Effector CD4-positive, alpha-beta T cell (primary cell): ENCODE measurements at places on chromosomes 3 and 15.
A peak's percentile ranks its signal among the peaks of the same experiment; 100 is the strongest.

- DNase-seq: no peak
Observed at GRCh38 chr3:41031401-41031800, 167.9 kb upstream of the CTNNB1 start.

- DNase-seq: no peak
Observed at GRCh38 chr3:175941352-175941751, 1082.2 kb downstream of the NAALADL2 start.

DNA sequence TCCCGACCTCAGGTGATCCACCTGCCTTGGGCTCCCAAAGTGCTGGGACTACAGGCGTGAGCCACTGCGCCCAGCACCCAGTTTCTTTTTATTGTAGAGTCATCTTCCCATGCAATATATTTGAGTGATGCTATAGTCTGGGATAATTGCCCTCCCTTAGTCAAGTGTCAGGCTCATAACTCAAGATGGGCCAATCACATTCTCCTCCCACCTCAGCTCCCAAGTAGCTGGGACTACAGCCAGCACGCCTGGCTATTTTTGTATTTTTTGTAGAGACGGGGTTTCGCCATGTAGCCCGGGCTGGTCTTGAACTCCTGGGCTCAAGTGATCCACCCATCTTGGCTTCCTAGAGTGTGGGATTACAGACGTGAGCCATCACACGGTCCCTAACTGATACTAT is 15.2 kb upstream of the PTPN9 start:
- no peak for DNase-seq

GRCh38 chr3:58696093-58696492 is 29.5 kb upstream of the FAM3D start:
- DNase-seq: no peak

- no peak for DNase-seq
Observed at GRCh38 chr3:163722405-163722804, 1355.9 kb downstream of the SI start.

- peak; percentile 51 for DNase-seq
Observed at GRCh38 chr15:98850961-98851572, 156.5 kb downstream of the PGPEP1L start.

DNA sequence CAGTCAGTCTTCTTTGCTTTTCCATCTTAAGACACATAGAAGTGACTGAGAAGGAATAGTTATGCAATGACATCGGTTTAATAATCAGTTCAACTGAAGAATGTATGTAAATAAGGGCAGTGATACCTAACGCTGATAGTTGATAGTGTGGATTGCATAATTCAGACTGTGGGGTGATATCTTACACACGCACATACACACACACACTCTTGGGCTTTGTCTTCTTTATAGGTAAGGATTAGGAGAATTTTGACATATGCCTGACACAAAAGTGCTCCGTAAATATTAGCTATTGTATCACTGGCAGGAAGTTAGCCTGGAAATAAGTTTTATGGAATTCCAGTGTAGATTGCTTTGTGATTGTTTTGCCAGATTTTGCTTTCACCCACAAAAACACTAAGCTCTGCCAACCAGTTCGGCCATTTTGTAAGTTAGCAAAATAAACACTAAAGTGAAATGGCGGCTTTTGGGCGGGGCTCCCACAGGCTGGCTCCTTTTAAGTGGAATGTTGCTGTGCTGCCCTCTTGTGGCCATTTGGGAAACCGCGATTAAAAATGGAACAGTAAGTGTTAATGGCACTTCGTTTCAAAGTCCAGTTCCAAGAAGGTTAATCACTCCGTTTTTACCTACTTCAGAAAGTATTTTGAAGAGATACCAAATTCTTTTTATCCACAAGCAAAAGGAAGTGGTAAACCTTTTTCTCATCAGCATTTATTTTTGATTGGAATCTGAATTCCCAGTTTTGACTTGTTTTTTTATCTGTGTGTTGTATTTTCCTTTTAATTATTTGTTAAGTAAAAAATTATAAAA is 17.7 kb downstream of the CHD2 start:
- DNase-seq: peak; percentile 89

GRCh38 chr3:148513096-148513543 is 184.6 kb upstream of the AGTR1 start:
- no peak for DNase-seq

DNA sequence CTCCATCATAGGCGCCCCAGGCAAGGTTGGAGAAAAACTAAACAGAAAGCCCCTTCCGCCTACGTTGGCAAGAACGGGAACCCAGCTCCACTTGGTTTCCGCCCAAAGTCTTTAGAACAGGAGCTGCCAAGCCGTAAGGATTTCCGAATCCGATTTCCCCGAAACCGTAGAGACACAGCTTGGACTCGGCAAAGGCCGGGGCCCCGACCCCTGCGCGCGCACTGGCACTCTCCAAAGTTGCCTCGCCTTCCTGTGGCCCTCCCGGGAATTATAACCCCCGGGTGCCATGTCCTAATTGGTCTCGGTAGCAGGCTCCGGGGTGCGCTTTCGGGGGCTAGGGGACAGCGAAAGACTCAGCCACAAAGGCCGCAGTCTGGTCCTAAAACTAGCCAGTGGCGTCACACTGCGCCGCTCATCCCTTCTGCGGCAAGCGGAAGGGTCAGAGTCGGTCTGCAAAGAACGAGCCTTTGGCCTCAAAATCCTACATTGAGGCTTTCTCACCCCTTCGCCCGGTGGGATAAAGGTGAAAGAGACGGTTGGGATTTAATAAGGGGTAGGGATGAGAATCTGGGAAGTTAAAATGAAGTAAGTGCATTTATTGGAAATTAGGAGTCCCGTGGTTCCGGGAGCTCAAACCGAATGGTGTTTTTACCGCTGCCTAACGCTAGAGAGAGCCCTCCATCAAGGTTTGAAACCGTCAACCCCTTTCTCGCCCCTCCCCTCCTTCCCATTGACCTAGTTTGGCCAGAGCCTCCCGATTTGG is 6.8 kb downstream of the BCL6 start:
- DNase-seq: peak; percentile 57

DNA sequence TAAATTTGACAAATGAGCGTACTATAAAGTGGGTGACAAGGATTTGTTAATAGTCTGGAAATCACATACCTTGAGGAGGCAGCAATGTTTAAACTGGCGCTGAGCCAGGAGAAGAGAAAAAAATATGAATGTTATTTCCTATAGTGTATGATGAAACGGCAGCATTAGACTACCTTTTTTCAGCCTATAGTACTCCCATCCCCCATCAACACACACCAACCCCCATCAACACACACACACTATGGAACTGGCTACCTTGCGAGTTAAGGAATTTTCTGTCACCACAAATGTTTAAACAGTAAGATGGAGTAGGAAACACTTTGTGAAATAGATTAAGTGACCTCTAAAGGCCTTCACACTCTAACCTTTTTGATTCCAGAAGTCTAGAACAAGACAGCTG is 46.8 kb upstream of the ZCWPW2 start:
- no peak for DNase-seq

GRCh38 chr15:80932513-80932815 is 57.2 kb downstream of the MESD start:
- DNase-seq: no peak

DNA sequence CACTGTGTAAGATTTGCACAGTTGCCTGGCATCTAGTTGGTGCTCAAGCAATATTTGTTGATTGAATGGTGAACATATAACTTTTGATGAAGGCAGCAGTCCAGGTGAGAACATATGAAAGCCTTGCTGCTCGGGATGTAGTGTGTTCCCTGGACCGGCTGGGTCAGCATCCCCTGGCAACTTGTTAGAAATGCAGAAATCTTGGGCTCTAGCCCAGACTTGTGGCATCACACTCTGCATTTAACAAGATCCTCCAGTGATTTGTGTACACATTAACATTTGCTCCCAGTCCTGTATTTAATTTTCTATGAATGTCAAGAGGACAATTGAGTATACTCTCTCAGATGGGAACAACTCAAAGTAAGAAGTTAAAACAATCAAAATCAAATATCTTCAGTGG is 69.0 kb upstream of the SAMMSON start:
- no peak for DNase-seq

- DNase-seq: no peak
Observed at GRCh38 chr3:159928071-159928491, 60.6 kb upstream of the IL12A start.

GRCh38 chr3:152622811-152623167 is 212.1 kb upstream of the P2RY1 start:
- no peak for DNase-seq

DNA sequence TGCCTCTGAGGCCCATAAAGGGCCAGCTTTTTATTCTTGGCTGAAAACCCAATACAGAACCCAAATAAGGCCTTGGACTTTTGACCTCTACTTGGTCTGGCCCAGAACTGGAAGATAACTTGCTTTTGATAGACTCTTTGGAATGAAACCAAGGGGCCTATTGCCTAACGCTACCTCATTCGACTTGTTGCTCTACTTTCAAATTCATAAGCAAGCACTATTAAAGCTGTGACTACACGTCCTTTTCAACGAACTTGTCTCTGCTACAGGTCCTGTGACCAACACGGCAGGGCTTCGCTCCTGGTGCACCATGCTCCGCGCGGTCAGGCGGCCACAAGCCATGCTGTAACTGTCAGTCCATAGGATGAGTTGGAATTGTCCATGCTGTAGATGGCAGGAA is 385.4 kb downstream of the MFSD1 start:
- no peak for DNase-seq
